Sigmoid colon (tissue), 7 donors: ENCODE measurements at places on chromosomes 3 and 15. TPM values are rescaled to one million over a fixed set of nuclear protein-coding genes. Genes with fewer than 3 reads are reported as not detected.

DNA sequence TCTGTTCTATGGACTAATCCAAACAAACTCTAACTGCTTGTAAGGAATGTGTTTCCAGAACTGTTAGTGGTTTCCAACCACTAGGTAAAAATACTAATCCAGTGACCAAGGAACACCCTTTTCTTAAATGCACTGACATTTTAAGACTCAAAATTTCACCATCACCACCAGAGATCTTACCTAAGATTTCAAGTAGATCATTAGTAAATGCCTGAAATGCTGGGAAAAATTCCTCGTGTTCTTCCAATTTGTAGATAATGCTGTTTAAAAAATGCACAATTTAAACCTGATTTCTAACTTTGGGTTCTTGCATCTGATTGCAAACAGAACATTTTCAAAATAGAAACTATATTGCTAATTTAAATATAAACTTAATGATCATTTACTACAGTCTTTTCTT is 63.4 kb downstream of the ESYT3 start:
- no peak overlapping the region for H3K4me3 ChIP-seq
- no peak overlapping the region for H3K27ac ChIP-seq
- peaks cover 15% of the 10 kb centered on the region for H3K36me3 ChIP-seq
- DNase-seq: no peak
- no peaks in the 10 kb centered on the region for H3K27me3 ChIP-seq

Gene APBA2
- 1.7 TPM for total RNA-seq

Gene LMCD1
- 9.7 TPM for total RNA-seq

DNA sequence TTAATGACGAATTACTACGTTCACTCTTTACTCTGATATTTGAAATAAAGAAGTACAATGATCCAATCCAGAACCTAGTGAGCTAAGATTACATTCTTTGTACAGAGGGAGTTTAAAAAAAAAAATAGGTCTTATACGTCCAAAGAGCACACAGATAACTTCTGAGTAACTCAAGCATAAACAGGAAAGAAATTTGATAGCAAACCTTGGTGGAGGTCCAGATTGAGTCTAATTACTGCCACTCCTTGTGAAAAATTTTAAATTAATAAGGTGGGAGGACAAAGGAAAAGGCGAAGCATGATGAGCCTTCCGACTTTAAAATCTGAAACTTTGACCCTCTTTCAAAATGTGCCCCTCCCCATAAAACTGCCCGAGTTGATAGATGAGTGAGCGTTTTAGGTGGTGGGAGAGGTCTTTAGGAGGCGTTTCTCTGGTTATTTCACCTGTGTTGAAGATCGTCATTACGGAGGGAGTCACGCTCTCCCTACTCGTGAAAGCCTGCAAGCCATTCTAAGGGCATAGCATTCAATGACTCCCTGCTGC is 127.0 kb upstream of the ROBO2 start:
- no peak for DNase-seq
- H3K4me3 ChIP-seq: no peak overlapping the region
- H3K4me1 ChIP-seq: no peaks in the 10 kb centered on the region
- no peak overlapping the region for H3K27ac ChIP-seq
- H3K27me3 ChIP-seq: no peaks in the 10 kb centered on the region

Gene LYZL4
- total RNA-seq: not detected
